ENCODE measurements at places on chromosomes 12 and 14.
A peak's percentile ranks its signal among the peaks of the same experiment; 100 is the strongest.

DNA sequence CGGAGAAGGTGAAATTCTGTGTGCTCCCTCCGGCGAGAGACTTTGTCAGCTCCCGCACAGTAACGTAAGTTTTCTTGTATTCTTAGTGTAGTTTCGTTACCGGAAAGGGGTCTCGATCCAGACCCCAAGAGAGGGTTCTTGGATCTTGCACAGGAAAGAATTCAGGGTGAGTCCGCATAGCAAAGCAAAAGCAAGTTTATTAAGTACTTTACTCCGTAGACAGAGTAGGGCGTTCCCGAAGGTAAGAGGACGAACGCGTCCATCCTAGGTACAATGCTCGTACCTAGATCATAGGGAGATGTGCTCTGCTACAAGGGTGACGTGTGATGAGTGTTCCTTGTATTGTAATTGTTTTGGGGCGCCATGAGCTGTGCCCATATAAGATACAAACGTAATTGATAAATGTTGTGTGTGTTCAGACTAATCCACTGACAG, 293 bp downstream of the IFI27L1 start:
- peak; percentile 5 for DNase-seq

GRCh38 chr12:100688451-100688864, 106.1 kb upstream of the ANO4 start:
- no peak for DNase-seq

DNA sequence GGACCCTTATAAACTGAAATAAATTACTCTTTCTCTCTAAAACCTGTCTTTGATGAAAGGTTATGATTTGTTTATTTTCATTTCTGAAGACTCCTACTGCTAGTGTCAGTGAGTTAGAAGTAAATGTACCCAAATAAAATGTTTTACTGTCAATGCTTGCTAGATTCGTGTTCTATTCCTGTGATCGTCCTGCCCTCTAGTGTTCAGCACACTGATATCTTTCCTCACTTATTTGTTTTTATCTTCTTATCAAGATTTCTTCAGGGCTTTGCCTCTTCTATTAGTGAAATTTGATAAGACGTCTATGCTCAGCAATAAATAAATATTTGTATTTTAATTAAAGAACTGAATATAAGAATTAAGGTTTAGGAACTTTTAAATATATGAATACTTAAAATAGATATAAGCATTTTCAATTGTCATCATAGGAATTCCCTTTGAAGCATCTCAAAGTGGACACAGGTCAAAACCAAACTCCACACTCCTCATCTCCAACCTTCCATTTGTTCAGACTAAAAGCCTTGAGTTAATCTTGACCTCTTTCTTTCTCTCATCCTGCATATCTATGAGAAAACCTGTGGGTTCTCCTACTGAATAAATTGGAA, 75.8 kb downstream of the C12orf50 start:
- DNase-seq, result peak; percentile 14

- DNase-seq, result no peak
Observed at GRCh38 chr12:58386136-58386535, 444.8 kb downstream of the ATP23 start.

DNA sequence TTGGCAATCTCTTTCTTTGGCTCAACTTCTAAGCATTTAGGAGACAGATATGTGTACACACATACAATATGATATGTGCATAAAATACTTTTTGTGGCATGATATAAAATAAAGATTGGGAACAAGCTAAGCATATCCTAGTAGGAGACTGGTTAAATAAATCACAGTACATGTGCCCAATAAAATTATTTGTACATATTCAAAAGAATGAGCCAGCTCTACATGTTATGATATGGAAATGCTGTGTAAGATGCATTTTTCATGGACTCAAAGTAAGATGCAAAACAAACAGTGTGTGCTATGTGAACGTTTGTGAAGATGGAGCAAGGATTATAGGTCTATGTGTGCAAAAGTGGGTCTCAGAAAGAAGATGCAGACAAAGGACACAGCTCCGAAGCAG, 311.4 kb downstream of the TMEM132D start:
- no peak for DNase-seq

DNA sequence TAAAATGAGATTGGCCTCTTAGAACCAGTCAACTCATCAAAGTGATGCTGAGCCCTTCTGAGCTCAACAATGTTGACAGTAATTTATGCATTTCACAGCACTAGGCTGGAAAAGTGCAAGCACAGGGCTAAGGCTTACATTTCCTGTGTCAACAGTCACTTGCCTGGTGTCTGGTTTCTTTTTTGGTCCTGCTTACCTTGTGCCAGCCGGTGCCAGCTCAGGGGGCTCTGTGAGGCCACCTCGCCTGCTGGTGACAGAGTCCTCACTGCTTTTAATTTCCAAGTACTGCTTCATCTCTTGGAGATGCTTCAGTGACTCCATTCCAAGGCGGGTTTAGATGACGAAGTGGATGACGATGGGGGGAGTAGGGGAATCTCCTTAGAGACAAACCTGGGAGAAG, 53.1 kb upstream of the KCNA1 start:
- no peak for DNase-seq

GRCh38 chr12:113056631-113057488, at the start of gene DTX1:
DTX1 (plus strand) TSS chr12:113056730; CDS start chr12:113058193, 1,463 bp downstream.
- no peak for DNase-seq
